ENCODE measurements at places on chromosomes 7 and 10.

DNA sequence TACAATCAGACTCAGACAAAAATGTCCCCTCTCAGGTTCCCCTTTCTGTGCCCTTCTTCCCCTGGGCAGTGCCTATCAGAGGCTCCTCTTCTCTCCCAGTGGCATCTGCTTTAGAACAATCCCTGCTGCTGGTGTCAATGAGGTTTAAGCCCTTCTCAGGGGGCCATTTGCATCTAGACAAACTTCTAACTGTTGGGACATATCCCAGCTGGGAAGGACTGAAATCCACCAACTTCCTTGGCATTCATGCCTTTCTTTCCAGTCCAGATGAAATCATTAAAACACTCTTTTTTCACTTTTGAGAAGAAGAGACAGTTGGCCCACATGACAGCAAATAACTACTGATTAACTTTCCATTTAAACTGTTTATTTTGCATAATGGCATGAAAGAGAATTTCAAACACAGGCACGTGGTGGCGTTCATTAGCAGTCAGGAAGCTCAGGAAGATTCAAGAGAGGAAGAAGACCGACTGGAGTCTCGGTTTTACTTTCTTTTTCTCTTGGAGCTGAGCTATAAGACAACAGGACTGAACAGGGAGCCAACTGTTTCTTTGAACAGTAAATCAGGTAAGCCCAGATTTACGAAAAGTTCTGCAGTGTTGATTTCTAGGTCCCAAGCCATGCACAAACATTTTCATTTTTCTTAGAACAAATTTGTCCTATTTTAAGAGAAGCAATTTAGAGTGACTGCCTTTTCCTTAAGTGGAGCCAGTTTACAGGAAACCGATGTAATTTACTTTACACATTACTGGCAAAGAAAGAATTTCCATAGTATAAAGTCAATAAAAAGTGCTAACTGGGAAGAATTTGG lies at the start of gene GIMAP2:
Gene GIMAP2 (plus strand): TSS at position 488 of the 811 bp plus-strand sequence. CDS start 1,354 bp downstream, outside the sequence.
- DNase-seq = peak; percentile 74

GRCh38 chr10:89923661-89924060 lies 222.3 kb downstream of the KIF20B start:
- DNase-seq = no peak

DNA sequence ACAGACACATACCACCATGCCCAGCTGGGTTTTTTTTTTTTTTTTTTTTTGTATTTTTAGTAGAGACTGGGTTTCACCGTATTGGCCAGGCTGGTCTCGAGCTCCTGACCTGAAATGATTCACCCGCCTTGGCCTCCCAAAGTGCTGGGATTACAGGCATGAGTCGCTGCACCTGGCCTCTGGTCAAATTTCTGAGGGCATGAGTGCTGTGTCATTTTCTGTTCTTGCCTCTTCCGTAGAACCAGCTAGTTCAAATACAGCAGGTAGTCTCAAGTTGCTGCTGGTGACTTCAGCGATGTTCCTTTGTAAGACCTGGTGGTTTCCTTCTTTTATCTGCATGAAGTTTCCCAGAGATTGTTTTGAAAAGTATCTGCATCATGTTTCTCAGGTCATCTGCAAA lies 134.8 kb upstream of the SHH start:
- DNase-seq = no peak

DNA sequence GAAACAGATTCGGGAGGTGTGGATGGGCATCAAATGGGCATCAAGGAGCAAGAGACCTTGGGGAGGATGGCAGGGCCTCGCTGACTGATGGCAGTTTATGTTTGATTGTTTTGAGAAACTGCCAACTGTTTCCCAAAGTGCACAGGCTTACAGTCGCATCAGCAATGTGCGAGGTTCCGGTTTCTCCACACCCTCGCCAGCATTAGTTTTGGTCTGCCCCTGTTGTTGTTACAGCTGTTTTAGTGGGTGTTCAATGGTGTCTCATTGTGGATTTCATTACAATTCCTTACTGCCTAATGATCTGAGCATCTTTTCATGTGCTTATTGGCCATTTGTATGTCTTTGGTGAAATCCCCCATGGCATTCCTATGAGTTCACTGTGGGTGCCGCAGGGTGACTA lies 24.4 kb downstream of the AKR1E2 start:
- no peak for DNase-seq

GRCh38 chr10:59098387-59098786 lies 78.1 kb upstream of the PHYHIPL start:
- no peak for DNase-seq

GRCh38 chr7:104106108-104106905 lies 101.5 kb downstream of the ORC5 start:
- DNase-seq = no peak

- no peak for DNase-seq
Measured at GRCh38 chr7:11716185-11716584, 115.8 kb downstream of the THSD7A start.

DNA sequence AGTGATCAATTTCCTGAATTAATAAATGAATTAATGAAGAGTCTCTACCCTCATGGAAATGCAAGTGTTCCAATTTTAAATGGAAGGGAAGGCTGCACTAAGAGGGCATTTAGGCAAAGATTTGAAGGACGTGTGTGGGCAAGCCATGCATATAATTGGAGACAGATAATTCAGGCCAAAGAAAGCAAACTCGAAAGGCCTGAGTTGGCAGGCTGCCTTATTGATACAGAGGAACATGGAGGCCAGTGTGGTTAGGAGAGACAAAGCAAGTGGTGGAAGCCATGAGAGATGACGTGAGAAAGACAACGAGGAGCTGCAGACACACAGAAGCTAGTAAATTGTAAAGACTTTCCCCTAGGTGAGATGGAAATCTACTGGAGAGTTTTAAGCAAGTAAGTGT lies 15.4 kb upstream of the PCLO start:
- no peak for DNase-seq

DNA sequence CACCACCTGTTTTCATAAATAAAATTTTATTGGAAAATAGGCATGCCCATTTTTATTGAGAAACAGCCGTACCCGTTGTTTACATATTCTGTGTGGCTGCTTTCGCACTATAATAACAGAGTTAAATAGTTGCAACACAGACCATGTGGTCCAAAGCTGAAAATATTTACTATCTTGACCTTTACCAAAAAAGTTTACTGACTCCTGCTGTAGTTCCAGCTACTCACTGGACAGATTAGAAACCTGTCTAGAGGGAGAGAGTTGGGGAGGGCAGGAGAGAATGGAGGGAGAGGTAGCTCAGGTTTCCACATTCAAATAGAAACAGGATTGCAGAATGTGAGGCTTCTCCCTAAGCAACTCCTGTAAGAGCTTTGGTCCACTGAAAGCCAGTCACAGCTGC lies 55.1 kb upstream of the GLCCI1 start:
- DNase-seq = no peak
